ENCODE measurements at places on chromosomes 12 and 14.

GRCh38 chr12:95762123-95762785 lies 28.3 kb downstream of the NTN4 start:
- no peak for DNase-seq

- DNase-seq: no peak
Observed at GRCh38 chr14:22517117-22517720, 71.8 kb downstream of the DAD1 start.

- peak; percentile 26 for DNase-seq
Observed at GRCh38 chr12:108430245-108430644, 84.8 kb upstream of the FICD start.

GRCh38 chr14:32072676-32073075 lies 4.4 kb upstream of the ARHGAP5 start:
- DNase-seq: no peak

- no peak for DNase-seq
Observed at GRCh38 chr12:1435456-1435855, 158.9 kb downstream of the FBXL14 start.

DNA sequence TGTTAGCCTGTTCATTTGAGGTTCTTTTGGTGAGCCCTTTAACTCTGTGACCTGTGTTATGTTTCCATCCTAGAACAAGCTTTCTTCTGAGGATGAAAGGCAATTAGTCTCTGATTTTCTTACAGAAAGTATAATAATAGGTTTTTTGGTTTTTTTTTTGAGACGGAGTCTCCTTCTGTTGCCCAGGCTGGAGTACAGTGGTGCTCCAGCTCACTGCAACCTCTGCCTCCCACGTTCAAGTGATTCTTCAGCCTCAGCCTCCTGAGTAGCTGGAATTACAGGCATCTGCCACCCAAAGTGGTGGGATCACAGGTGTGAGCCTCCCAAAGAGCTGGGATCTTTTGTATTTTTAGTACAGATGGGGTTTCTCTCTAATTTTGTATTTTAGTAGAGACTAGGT lies 52.7 kb upstream of the SYNE2 start:
- DNase-seq: no peak

- DNase-seq: no peak
Observed at GRCh38 chr14:75757644-75758402, 96.8 kb downstream of the TTLL5 start.

- no peak for DNase-seq
Observed at GRCh38 chr12:6772331-6772695, at the start of gene LAG3. Gene LAG3 (plus strand): TSS chr12:6772520. CDS start chr12:6772853, 333 bp downstream.

DNA sequence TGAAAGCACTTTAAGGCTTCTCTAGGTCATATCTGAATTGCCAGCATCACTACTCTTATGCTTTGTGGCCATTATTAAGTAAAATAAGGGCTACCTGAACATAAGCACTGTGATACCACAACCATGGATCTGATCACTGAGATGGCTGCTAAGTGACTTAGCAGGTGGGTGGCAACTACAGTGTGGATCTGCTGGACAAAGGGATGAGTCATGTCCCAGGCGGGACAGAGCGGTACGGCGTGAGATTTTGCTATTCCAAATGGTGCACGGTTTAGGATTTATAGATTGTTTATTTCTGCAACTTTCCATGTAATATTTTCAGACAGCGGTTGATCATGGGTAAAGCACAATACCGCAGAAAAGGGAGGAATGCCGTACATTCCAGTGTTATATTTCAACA lies 39.4 kb downstream of the MLXIP start:
- no peak for DNase-seq

- DNase-seq: no peak
Observed at GRCh38 chr12:80679346-80680131, 27.9 kb upstream of the MYF6 start.

DNA sequence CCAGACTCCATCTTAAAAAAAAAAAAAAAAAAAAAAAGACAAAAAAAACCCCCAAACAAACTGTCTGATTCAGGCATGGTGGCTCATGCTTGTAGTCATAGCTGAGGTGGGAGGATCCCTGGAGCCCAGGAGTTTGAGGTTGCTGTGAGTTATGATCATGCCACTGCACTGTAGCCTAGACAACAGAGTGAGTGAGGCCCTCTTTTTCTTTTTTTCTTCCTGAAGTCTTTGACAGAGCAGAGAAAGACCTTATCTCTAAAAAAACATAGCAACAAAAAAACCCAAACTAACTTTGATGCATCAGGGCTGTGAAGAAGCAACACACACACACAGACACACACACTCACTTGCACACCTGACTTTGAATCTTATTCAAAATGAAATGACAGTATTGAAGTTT lies 7.7 kb upstream of the AMN1 start:
- no peak for DNase-seq

DNA sequence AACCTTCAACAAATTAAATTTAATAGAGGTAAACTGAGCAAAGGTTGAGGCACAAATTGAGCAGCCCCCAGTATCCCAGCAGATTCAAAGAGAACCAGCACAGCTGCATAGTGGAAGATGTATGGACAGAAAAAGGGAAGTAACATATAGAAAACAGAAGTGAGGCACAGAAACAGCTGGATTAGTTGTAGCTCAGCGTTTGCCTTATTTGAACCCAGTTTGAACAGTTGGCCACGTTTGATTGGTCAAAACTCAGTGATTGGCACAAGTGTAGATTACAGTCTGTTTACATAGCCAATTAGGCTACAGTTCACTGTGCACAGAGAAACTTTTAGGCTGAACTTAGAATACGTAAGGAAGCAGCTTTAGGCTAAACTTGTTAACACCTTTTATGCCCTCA lies 315.5 kb downstream of the RMST start:
- DNase-seq: no peak

GRCh38 chr14:76924371-76925096 lies 98.3 kb downstream of the LRRC74A start:
- peak; percentile 98 for DNase-seq

GRCh38 chr12:45434094-45434493 lies 218.2 kb downstream of the ANO6 start:
- DNase-seq: no peak

DNA sequence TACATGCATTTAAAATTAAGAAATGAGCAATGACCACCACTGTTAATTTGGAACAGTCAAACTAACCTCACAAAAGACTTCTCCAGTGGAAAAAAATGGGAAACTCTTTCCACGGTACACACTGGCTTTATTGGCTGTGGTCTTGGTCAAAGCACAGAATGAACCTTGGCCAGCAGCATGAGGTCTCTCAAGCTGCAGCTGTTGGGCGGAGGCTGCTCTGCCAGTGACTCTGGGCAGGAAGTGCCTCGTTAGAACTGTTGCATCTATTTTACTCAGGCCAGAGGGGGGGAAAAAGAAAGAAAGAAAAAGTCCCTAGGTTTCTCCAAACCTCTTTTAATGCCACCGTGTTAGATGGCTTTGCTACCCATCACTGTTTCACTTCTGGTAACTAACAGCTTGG lies 279.8 kb upstream of the DIO2 start:
- peak; percentile 25 for DNase-seq

DNA sequence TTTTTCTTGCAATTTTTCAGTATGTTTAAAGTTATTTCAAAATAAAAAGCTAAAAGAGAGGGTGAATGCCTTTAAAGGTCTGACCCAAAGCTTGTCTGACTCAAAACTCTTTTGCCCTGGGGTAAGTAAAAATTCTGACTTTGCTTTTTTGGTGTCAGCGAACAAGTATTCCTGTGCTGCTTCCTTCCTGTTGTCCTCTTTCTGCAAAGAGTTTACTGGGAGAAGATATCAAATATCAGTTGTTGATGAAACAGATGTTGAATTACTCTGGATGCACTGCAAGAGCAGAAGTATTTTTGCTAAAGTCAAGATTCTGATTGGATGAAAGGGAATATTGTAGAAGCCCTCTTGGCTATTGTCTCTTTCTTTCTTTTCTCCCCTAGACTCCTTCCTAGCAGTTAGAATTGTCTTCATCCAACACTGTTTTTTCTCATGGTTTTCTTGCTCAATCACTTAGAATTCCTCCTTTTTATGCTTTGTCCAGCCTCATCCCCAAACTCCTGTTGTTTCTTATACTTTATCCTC lies 62.0 kb downstream of the DACT1 start:
- DNase-seq: no peak

All from COR-L47 (cell line).